Nucleus accumbens (tissue), 56 donors: ENCODE measurements at places on chromosomes 1 and 21.

DNA sequence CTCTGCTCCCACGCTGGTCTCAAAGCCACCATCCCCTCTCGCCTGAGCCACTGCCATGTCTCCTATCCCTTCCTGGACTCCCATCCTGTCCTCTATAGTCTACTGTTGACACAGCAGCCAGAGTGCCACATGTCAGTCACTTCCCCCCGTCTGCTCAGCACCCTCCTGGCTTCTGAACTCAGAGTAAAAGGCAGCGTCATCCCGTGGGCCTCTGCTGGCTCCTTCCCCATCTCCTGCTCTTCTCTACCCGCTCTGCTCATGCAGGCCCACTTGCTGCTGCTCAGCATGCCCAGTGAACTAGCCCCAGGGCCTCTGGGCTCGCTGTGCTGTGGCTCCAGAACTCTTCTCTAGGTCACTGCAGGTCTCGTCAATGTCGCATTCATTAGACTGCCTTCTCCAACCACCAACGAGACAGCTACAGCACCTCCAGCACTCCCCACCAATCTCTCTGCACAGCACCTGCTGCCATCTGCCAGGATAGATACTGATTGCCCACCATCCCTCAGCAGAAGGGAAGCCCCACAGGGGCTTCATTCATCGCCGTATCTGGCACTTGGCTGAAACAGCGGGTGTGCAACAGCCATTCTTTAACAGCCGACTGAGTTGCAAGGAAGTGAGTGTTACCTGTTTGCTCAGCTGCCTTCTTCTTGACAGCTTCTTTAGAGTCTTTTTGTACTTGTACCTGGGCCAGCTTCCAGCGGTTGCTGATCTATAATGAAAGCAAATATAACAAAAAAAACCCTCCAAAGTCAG is 11.8 kb upstream of the SRM start:
- no peak for DNase-seq

- no peak for DNase-seq
Measured at GRCh38 chr1:100747771-100748170, 28.2 kb downstream of the VCAM1 start.

DNA sequence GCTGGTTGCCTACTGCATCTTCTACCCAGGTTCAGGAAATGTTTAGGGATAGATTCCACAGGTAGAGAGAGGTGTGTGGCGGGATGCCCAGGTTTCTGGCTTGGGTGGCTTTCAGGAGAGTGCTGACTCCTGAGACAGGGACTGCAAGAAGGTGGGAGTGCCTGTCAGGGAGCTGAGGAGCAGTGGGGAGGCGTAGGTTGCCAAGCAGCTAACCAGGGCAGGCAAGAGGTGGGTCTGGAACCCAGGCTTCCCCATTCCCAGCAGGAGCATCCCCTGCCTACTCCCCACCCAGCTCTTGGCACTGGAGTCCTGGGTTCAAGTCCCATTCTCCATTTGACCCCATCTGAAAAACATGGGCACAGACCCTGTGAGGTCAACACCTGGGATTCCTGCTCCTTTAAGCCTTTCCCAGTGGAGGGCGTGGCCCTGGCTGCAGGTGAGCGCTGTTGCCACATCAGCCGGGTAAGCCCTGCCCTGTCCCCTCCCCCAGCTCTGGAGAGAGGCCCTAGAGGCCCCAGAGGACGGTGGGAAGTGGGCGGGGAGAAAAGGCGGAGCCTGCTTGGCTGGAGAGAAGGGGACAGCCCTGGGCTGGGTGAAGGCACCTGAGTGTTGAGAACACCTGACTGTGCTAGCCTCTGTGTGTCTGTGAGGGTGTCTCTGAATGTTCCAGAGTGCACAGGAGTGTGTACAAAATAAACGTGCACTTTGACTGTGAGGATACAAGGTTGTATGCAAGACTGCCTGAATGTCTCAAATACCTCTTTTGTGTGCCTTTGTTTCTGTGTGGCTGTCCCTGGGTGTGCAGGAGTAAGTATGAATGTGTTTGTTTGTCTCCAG is 14.0 kb upstream of the SYNC start:
- no peak for DNase-seq

GRCh38 chr1:2314273-2314802 is 77.0 kb downstream of the MORN1 start:
- no peak for DNase-seq

DNA sequence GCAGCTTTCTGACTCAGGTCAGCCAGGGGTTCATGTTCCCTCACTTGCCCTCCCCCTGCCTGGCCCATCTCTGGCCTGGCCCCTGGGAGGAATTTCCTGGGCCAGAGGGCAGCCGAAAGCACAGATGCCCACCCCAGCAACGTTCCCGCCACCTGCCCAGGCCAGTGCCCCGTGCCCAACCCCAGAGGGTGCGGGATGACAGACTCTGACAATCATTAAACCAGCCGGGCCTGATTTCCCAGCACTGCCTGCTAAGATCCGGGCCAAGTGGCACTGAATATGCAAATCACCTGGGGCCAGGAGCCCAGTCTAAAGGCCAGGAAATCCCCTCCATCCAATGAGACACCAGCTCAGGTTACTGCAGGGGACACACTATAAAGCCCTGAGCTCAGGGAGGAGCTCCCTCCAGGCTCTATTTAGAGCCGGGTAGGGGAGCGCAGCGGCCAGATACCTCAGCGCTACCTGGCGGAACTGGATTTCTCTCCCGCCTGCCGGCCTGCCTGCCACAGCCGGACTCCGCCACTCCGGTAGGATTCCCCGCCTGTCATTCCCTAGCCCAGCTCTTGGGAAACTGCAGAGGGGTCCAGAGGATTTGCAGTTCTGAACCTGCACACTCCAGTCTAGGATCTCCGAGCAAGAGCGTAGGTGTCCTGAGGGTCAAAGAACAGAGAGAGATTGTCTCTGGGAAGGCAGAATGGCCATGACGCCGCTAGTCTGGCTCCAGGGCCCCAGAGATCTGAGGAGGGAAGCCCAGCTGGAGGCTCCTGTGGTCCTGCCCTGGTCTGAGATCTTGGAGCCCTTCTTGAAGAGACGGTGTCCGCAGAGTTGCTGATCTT is at the start of gene ELF3:
Gene ELF3, plus strand, starts transcription at position 408 of the 836 bp plus-strand sequence. CDS start 550 bp downstream, outside the sequence.
- no peak for DNase-seq

DNA sequence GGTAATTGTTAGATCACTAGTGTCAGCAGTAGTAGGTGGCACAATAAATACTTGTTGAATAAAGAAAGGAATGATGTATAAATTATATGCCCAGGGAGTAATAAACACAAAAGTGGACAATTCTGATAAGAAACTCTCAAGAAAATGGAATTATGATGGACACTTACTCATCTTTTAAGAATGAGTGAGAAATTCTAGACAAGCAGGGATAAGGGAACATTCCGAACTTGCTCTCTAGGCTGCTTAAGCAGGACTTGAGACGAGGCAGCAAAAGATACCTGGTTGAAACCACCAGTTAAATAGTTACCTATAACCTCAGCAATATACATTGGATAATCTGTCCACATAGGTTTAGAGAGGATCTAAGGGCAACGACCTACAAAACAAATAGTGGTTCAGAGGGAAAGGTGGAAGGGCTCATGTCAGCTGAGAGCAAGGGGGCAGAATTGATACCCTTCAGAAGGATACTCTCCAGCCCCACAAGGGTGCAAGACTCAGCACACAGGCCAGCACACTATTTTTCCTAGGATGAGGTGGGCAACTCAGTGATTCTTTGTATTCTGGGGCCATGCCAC is 46.3 kb downstream of the XCL2 start:
- no peak for DNase-seq

- DNase-seq = no peak
Measured at GRCh38 chr1:42720868-42721267, 19.2 kb downstream of the CLDN19 start.

- DNase-seq = no peak
Measured at GRCh38 chr1:239682960-239683359, 296.6 kb downstream of the CHRM3 start.

DNA sequence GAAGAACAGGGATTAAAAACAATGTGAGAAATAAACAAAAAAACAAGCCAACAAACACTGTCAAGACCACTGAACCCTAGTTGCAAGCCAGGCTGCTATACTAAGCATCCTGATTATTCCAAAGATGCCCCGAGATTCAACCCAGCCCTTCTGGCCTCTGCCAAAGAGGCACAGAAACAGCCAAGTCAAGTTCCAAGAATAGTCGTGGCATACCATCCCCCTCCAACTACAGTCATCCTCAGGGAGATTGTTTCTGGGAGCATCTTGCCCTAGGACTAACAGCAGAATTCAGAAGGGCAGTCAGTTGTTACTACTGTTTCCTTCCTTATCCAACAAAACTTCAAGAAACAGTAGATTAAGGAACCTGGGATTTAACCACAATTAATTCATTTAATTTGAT is 52.3 kb downstream of the ABL2 start:
- no peak for DNase-seq

DNA sequence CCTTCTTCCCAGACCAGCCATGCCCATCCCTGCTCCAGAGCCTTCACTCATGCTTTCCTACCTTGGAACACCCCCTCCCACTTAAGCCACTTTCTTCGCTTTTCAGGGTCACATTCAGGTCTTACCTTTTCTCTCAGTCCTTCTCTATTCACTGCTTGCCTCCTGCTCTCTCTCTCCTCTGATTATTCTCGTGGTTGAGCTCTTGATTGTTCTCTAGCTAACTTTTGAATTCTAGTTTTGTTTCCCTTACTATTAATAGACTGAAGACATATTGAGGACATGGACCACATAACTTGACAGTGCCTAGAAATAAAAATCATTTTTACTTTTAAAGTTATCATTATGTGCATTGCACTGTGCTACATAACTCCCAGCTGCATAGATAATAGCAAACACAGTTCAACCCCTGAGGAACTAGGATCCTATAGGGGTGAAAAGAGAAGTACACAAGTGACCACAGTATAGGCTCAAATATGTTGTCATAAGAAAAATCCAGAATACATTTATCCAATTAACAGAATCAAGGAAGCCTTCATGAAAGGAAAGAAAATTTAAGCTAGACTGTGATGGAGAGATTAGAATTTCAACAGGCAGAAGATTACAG is 21.5 kb downstream of the INSL5 start:
- no peak for DNase-seq

DNA sequence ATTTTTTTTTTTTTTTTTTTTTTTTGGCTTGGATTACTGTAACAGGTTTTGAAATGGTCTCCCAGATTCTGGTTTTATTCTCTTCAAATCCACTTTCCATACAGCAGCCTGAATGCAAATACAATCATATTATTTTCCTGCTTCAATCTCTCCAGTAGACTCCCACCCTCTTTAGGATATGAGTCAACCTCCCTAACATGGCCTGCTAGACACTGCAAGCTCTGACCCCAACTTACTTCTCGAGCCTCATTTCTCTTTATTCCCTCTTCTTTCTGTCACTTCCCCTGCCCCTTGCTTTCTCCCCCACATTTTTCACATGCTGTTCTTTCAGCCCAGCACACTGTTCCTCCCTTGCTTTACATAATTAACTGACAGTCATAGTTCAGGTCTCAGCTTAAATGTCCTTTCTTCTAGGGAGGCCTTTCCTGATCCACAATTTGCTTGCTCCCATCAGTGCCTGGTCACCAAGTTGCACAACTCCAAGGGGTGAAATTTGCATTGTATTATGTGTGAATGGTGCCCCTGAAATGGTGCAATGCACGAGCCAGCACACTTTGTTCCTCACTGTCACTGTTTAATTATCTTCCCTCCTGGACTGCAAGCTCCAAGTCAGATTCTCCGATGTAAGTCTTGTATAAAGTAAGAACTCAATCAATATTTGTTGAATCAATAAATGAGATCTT is 22.1 kb upstream of the IL19 start:
- no peak for DNase-seq

DNA sequence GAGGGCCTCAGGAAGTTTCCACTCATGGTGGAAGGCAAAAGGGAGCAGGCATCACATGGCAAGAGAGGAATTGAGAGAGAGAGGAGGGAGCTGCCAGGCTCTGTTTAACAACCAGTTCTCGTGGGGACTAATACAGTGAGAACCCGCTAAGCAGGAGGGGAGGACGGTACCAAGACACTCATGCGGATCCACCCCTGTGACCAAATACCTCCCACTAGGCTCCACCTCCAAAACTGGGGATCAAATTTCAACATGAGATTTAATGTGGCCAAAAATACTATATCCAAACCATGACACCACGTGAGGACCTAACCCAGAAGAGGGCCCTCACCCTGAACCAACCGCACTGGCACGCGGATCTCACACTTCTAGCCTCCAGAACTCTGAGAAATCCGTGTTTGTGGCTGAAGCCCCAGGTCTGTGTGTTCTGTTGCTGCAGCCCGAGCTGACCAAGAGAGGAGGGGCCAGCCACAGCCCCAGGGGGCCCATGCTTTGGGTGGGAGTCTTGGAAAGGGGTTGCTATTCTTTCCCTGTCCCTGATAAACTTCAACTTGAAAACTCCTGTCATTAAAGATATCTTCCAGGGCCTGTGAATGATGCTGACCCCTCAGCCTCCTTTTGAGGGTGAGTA is 32.0 kb downstream of the TRIM67 start:
- DNase-seq = no peak

GRCh38 chr1:12177156-12177998 is 10.6 kb downstream of the TNFRSF1B start:
- no peak for DNase-seq
